Cortex of kidney (tissue), 1 donor: ENCODE measurements at places on chromosomes 6 and 20.

GRCh38 chr20:31751126-31751525, 12.0 kb downstream of the TPX2 start:
- DNase-seq, result no peak

DNA sequence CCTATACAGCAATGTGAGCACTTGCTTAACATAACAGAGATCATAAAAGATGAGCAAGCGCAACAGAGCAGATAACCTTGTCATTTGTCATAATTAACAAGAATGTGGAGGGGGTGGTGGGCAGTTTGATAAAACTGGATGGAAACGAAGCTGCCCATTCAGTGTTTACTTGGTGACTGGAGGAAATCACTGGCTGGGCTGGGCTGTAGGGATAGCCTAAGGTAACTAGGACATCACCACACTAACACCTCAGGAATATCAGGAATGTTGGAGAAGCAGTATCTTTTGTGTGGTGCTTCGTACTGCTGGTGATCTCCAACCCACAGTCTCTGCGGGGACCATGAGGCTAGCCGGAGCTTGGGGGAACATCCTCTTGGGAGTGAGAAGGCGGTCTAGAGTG, 218.4 kb downstream of the HIVEP2 start:
- DNase-seq, result no peak

DNA sequence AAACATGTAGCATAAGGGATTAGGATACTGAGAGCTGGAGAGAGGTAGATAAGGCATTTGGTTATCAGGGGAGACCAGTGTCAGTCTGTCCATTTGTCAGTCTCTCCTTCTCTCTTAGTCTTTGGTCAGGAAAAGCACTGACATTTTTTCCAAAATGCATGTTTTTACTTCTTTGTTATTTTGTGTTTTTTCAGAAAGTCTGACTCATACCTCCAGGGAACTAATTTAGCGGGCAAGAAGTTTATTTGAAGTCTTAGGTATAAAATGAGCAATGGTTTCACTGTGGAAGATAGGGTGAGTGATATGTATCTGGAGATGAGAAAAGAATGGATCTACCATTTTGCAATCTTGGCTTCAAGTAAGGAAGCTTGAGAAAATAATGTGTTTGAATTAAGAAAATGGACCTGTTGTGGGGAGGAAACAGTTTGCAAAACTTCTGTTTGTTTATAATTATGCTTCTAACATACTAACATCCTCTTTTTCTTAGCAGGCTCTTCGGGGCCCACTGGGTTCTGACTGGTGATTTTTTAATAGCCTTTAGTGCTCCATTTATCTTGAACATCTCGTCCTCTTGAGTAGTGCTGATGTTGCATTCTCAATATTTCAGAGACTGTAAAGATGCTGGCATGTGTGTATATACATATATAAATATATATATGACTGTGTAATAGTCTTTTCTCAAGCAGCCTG, 66.9 kb upstream of the FABP7 start:
- DNase-seq, result no peak

- no peak for DNase-seq
Measured at GRCh38 chr6:79733388-79733787, 102.3 kb downstream of the SH3BGRL2 start.

DNA sequence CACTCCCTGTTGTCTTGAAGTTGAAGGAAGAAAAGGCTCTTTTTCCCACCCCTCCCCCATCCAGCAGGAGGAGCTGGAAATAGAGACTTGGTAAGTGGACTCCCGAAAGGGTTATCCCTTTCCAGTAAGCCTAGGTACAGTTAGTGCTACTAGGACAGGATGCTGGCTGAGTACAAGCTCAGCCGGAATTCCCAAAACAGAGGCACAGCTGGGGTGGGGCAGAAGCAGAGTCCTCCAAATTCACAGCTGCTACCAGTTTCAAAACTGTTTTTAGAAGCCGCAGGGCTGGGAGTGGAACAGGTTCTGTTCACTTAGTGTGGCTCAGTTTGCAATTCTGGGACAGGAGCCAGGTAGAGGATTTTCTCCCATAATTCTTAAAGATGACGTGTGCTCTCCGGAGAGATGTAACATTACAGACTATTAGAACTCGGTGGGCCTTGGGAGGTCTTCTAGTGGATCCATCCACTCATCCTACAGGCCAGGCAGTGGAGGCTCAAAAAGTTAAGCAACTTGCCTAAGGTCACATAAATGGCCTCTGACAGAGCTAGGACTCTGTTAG, 19.0 kb upstream of the UTRN start:
- no peak for DNase-seq

GRCh38 chr6:56484669-56485068, 158.0 kb downstream of the DST start:
- no peak for DNase-seq
